ENCODE measurements at places on chromosomes 7 and 10.
A peak's percentile ranks its signal among the peaks of the same experiment; 100 is the strongest.

GRCh38 chr10:17883621-17884020 lies 68.1 kb upstream of the SLC39A12 start:
- DNase-seq: no peak

DNA sequence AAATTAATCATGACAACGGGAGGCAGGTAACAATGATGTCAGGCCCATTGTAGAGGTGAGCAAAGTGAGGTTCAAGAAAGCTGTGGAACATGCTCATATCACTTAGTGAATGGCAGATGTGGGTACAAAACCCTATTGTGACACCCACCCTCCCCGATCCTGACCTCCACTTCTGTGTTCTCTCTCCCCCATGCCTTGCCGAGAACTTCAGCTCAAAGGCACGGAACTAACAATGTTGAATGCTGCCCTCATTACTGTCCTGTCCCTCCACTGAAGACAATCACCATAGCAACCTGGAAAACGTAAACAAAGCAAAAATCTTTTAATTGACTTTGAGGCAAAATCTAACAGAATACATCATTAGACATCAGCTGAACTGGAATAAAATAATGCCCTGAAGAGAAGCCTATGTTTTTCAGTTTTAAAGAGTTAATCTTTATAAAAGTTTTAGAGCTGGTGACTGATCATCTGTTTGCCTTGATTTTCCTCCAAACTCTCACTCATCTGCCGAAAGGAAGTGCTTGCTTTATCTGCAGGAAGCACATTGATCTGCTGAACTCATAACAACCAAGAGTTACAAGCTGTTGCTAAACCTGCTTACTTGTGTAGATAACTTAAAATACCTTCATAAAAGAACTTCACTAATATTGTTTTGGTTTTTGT lies 133.6 kb downstream of the CUBN start:
- DNase-seq: peak; percentile 38

- no peak for DNase-seq
Measured at GRCh38 chr7:55481155-55481554, 91.1 kb downstream of the VOPP1 start.

DNA sequence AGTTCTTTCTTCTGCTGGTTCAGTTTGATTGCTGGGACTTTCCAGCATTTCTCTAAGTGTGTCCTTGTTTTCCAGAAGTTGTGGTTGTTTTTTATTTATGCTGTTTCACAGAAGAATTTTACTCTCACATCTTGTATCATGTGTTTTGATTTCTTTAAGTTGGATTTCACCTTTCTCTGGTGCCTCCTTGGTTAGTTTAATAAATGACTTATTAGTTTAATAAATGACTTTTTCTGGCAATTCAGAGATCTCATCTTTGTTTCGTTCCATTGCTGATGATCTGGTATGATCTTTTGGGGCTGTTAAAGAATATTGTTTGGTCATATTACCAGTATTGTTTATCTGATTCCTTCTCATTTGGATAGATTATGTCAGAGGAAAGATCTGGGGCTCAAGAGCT lies 59.8 kb upstream of the CYP2C9 start:
- no peak for DNase-seq

- no peak for DNase-seq
Measured at GRCh38 chr7:3039787-3040186, 3.9 kb downstream of the CARD11 start.

- no peak for DNase-seq
Measured at GRCh38 chr7:136228171-136228570, 251.0 kb upstream of the MTPN start.

GRCh38 chr7:135943134-135943879 lies 33.9 kb downstream of the MTPN start:
- DNase-seq: no peak
